C1 segment of cervical spinal cord (tissue), 14 donors: ENCODE measurements at places on chromosomes 7 and 10.

- no peak for DNase-seq
Observed at GRCh38 chr7:44094883-44095592, 9.1 kb upstream of the AEBP1 start.

DNA sequence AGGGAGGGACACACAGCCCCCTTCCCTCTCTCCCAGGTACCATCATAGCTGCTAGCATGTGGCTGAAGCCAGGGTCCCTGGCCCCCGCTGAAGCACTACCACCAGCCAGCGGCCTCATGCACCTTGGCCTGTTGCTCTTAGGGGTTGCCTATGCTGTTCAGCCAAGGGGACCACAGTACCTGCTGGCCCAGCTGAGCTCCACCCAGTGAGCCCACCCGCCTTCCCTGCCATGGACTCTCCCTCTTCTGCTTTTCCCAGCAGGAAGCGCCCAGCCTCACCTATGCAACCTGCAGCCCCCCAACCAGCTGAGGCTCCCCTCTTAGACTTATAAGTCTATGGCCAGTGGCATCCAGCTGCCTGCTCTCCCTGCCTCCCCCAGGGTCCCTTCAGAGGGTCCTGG, 8.7 kb upstream of the MTPAP start:
- no peak for DNase-seq

DNA sequence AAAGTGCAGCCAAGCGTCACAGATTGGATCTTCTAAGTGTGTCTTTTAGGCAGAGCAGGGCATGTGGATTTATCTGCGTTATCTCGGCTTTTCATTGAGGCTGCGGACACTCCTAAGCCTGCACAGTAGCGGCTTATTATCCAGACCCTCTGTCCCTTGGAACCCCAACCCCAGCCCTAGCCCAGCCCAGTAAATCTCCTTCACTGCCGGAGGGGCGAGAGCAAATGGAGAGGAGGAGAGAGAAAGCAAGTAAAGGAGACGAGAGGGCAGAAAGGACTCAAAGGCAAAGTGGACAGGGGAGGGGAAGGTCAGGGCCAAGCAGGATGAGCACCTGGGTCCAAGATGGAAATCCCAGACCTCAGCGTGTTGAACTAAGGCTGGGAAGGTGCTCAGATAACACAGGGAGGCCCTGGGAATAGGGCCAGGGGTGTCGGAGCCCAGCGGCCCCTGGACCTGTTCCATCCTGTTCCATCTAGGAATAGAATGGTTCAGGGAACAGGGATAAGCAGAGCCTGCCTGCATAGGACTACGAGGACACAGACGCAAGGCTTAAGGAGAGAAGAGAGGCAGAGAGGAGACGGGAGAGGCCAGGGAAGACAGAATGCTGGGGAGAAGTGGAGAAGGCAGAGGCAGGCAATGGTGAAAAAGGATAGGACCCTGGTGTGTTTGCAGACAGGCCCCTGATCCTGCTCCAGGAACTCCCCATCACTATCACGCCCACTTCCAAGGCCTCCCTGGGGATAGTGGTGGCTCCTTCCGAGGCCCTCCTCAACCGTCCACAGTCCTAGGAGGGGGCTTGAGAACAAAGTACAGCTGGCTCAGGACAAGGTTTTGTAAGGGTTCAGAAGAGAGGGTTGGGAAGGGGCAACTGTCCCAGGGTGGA, 99.6 kb downstream of the CHST15 start:
- no peak for DNase-seq

DNA sequence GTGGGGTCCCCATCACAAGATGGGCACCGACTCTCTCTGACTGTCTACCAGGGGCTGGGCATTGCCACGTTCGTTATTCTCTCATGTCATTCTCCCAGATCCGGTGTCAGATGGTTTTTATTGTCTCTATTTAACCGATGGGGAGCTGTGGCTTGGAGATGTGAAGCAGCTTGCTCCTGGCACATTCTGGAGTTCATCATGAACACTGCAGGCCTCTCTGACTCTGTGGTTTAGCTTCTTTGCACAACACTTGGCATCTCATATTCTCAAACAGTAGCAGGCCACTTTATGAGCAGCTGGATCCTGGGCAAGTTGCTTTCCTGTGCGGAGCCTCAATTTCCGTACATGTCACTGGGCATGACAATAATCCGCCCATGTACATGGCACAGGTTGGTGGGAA, 119.9 kb downstream of the LRRC18 start:
- no peak for DNase-seq

DNA sequence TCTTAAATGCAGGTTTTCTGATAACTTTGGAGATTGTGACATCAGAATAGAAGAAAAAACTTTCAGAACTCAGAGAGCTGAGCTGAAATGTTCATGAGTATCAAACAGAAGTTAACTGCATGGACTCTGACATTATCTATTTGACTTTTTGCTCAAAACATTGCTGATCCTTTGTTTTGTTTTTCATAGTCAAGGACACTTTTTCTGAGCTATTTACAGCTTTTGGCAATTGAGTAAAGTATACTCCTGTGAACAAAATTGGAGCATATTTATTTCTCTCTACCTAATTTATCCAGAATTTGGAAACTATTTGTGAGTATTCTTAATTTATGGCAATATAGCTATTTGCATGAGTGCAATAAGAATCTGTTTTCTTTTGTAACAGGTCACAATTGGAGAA, 11.1 kb downstream of the KCP start:
- no peak for DNase-seq

DNA sequence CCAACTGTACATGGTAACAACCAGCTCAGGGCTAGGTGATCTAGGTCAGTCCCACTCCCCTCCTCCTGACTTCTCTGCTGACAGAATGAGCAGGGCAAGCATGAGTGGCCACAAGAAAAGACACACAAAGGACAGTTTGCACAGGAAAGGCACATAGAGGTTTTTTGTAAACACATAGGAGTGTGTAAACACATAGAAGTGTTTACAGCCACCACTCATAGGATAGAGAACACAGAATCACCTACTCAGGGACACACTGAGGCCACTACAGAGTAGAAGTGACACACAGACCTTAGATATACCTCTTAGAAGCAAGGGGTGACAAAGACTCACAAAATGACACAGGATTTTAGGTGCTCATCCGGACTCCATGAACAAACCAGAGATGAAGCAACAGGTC, 19.0 kb downstream of the NUDCD3 start:
- DNase-seq: no peak

- no peak for DNase-seq
Observed at GRCh38 chr10:132743925-132744490, 41.9 kb downstream of the NKX6-2 start.

DNA sequence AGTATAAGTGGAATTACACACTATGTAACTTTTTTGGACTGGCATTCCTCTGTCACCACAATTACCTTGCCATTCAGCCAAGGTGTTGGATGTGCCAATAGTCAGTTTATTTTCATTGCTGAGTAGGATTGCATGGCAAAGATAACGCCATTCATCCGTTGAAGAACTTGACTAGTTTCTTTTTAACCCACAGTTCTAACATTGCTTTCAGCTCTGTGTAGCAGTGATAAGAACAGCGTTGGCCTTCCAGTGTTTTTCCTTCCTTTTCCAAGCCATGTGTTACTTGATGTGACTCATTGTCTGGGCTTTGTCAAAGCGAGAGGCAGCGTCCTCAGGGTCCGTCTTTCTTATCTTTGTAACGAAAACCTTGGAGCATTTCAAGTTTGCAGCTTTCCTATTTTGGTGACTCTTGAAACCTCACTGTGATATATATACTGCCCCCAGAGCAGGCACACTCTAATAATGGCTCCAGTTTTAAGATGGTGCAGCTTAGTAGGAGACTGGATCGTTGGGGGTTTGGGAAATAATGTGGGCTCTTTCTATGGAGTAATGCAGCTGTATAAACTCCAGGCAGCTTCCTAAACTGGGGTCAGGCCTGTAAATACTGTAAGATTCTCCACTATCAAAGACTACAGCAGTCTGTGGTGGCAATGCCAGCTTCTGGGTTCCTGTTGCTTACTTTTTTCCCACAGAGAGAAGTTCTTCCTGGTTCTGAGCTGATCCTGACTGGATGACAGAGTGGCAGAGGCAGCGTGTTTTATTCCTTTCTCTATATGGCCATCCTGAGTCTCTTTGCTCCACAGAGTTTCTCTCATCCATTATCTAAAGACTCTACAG, 41.7 kb downstream of the AKR1E2 start:
- DNase-seq: no peak

GRCh38 chr7:26186364-26187311, 13.9 kb downstream of the HNRNPA2B1 start:
- DNase-seq: no peak

- DNase-seq: no peak
Observed at GRCh38 chr10:67925449-67926005, 41.1 kb downstream of the SIRT1 start.

- no peak for DNase-seq
Observed at GRCh38 chr10:114720685-114721278, 62.7 kb upstream of the ABLIM1 start.

DNA sequence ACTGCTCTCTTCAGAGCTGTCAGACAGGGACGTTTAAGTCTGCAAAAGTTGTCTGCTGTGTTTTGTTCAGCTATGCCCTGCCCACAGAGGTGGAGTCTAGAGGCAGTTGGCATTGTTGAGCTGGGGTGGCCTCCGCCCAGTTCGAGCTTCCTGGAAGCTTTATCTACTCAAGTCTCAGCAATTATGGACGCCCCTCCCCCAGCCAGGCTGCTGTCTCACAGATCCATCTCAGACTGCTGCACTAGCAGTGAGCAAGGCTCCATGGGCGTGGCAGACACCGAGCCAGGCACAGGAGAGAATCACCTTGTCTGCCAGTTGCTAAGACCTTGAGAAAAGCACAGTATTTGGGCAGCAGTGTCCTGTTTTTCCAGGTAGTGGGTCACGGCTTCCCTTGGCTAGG, 98.1 kb downstream of the SDHAF3 start:
- no peak for DNase-seq
